Fibroblast of skin of left biceps (primary cell): ENCODE measurements at places on chromosomes 3 and 15.

DNA sequence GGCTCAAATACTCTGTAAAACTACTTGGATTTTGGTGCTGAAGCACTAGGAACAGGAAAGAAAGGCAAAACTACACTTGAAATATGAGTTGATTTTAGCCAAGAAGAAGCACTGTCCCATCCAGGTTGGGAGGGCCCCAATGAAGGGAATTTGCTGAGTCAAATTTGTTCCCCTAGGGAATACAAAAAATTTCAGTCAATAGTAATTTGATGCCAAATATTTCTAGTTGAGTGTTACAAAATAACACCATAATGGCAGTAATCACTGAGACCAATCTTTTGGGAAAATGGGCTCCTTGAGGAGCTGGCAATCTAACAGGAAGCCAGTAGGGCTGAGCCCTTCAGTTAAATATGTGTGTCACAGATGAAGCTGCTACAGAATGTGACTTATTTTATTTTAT is 896.9 kb downstream of the DIPK2A start:
- no peak for DNase-seq

- no peak for DNase-seq
Observed at GRCh38 chr3:43863966-43864933, 173.5 kb downstream of the ABHD5 start.

DNA sequence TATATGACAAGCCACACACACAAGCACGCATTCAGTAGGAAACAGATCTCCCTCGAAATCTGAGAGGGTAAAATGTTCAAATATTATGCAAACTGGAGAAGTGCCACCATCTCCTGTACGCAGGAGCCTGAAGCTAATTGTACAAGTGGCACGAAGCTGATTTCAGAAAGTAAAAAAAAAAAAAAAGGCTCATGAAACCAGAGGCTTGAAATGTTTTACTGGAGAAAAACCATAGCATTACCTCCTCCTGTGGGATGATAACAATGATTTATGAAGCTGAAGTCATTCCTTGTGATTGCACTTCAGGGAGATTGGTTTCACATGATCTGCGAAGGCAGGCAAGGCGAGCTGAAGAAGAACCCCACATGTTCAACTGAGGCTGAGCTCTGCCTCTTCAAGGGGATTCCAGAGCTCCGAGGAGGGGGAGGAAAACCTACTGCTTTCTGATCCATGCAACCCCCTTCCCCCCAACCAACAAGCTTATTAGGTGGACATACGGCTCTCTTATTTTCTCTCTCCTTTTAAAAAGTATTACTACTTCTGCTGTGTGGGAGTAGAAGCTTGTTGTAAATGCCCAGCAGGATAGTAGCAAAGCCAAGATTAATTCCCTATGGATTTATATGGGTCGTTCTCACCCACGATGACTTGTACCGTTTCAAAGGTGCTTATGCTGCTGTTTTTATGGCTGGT is 101.1 kb downstream of the GREM1 start:
- DNase-seq, result peak; percentile 98

GRCh38 chr3:47054412-47054811 is 74.9 kb downstream of the NBEAL2 start:
- DNase-seq, result no peak

GRCh38 chr3:128383316-128384235 is 83.1 kb downstream of the DNAJB8 start:
- DNase-seq, result no peak

- DNase-seq, result no peak
Observed at GRCh38 chr3:105876780-105877327, 8.0 kb upstream of the CBLB start.

DNA sequence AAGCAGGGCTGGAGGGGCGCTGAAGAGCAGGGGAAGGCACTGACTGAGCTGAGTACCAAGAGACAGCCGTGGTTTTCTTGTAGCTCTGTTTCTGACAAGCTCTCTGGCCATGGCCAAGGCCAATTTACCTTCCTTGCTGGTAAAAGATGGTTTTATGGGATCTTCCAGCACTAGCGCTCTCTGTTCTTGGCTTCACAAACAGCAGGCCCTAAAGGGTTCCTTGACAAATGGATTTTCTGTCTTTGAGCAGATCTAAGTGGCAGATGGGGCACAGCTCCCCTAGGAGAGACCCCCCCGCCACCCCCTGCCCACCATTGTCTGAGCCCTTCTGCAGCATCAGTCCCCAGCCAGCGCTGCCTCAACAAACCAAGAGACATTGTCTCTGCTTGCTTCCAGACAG is 66.6 kb downstream of the GAP43 start:
- no peak for DNase-seq

GRCh38 chr3:31659246-31659645 is 126.5 kb downstream of the STT3B start:
- no peak for DNase-seq

- no peak for DNase-seq
Observed at GRCh38 chr3:126743350-126743749, 39.3 kb downstream of the CHCHD6 start.

DNA sequence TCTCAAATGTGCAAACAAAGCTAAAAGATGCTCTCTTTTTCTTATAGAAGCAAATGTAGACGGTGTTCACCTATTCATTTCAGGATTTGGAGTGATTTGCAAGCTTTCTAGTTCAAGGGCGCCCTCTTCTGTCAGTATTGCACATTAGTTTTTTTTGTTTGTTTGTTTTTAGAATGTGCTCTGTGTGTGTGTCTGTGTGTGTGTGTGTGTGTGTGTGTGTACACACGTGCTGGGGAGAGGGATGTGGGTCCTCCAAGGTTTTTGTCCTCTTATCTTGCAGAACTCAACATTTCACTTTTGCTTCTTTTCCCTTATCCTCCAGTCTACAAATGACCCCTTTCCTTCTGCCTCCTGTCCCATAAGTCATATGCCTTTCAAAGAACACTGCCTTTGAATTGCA is 23.5 kb downstream of the DNAH1 start:
- DNase-seq, result peak; percentile 60

DNA sequence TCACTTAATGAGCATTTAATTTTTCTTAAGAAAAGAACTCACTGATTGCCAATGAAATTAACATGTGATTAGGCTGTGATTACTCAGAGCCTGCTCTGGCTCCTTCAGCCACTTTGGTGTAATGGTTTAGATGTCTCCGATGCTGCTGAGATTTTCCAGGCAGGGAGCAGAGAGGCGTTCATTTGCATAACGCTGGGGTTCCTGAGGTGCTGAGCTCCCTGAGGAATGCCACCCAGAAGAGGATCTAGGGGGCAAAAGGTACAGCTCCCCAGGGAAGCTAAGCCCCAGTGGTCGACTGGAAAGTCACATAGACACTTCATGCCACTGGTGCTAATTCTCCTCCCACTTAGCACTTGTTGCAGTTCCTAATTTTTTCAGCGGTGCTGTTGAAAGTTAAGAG is 119.5 kb downstream of the USP13 start:
- no peak for DNase-seq

GRCh38 chr15:70046679-70047369 is 50.9 kb downstream of the TLE3 start:
- no peak for DNase-seq

DNA sequence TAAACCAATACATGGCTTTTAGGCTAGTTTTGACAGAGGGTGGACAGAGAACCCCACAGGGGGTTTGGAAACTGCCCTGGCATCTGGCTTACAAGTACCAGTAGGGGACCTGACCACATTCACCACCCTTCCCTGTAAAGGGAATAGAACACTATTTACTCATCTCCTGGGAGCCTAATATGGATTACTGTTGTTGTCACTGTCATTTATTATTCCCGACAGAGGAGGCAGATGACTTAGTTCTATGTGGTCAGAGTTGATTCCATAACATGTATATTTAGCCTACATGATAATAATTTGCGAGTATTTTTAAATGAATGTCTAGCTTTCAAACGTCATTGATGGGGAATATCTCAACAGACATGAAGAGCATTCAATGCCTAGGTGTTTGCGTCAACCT is 15.9 kb downstream of the ZBTB38 start:
- DNase-seq, result no peak

DNA sequence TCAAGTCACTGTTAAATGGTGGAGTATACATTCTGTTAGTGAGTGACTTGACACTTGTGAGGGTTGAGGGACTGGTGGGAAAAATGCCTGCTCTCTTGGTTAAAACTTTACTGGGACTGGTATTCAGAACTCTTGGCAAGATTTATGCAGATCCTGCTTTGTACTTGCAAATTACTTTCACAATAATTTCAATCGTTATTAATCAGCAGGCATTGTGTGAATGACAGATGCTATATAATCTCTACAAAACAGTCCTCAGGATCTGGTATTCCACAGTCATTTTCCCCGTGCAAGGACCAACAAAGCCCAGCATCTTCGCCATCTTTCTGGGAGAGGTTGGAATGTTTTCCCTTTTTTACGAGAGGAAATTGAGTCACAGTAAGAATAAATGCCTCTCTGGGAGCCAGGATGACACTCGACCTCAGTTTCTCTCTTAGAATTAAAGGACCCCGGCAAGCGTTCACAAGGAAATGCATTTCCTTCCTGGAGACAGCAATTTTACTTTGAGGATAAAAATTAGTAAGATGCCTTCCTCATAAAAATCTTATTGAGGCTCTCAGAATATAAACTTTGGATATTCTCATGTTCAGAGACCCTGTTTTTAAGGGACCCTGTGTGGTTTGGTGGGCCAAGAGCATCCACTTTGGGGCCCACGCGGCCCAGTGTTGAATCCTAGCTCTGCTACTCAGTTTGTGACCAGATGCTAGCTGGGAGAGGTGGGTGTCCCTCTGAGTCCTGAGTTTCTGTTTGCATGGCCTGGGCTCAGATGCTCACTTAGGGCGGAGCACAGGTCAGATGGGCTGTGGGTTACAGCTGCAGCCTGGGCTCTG is 45.3 kb upstream of the PLCL2 start:
- no peak for DNase-seq

DNA sequence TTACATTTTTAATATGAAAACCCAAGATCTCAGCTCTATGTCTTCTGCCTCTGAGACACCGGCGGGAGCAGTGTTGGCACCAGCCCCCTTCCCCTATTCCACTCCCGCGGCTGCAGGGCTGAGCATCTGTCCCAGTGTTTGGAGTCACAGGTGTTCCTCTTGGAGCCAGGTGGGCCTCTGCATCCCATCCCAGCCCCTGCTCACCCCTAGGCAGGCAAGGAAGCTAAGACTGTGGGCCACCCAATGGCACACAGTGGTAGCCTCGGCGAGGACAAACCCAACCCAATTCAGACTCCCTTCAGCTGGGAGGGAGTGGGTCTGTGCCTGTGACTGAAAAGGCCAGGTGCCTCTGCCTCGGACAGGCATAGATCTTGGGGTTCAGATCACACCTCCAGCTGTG is 3.1 kb downstream of the CHST13 start:
- no peak for DNase-seq

DNA sequence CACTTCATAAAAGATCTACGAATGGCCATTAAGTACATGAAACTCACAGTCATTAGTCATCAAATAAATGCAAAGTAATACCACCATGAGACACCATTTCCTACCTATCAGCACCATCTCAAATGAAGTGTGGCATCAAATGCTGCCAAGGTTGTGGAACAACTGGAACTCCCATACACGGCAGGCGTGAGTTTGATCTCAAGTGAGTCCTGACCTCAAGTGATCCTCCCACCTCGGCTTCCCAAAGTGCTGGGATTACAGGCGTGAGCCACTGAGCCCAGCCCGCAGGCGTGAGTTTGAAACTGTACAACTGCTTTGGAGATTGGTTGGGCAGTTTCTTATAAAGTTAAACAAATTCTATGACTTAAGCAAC is 28.8 kb upstream of the HDAC11 start:
- no peak for DNase-seq

- peak; percentile 42 for DNase-seq
Observed at GRCh38 chr15:64536244-64536836, 76.0 kb downstream of the ZNF609 start.

DNA sequence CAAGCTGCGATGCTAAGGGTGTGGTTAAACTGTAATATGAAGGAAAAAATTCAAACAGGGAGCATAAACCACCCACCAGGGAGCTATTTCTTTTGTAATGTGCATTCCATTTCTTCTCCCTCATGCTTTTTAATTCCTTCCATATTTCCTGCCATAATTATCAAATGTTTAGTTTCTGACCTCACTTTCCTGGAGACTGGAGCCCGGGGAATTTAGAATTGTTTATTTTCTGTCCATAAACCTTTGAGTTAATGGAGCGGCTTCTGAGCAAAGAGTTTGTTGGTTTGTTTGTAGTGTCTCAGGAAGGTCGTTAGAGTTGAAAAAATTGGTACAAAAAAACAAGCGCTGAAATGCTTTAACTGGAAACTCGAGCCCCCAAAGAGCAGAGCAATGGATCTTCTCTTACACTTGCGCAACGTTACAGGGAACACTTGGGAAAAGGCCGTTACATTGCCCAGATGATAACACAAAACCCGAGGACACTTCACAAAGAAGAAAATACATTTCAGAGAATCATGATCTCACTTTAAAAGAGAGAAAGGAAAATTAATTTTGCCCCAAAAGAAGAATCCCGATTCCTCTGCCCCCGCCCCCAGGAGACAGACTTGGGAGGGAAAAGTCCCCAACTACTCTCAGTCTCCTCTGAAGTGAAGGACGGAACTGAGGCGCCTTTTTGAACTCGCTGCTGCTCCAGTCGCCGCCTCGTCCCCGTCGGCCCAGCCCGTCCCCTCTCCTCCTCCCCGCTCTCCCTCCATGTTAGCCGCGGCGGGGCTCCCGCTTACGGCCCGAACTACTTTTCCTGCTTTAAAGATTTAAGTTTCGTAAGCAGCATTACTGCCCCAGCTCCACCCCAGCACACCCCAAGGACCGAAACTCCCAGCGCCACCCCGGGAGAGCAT is 842 bp downstream of the FSTL1 start:
- DNase-seq, result peak; percentile 78

DNA sequence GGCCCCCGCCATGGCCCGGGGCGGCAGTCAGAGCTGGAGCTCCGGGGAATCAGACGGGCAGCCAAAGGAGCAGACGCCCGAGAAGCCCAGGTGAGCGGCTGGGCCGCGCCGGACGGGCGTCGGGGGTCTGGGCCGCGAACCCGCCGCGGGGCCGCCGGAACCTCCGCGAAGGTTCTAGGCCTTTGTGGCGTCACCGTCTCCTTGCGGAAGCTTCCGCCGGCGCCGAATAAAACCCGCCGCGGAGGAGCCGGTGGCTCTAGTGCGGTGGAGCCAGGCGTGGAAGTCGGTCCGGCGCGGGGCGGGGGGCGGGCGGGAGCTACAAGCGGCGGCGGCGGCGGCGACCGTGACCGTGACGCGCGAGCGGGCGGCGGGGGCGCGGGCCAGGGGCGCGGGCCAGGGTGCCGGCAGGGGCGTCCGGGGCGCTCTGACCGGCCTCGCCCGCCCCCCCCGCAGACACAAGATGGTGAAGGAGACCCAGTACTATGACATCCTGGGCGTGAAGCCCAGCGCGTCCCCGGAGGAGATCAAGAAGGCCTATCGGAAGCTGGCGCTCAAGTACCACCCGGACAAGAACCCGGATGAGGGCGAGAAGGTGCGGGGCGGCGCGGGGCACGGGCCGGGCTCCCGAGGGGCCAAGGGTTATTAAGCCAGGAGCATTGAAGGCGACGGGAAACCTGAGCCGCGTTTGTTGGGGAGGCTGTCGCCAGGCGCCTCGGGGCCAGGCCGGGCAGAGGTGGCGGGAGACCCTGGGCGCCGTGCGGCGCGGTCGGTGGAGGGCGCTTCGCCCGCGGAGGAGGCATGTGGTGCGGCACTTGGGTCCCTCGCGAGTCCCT is at the start of gene DNAJA4:
Gene DNAJA4 (plus strand): TSS at position 259 of the 833 bp plus-strand sequence. CDS start 202 bp downstream, at position 461.
- no peak for DNase-seq
